ENCODE measurements at places on chromosomes 2 and 18. TPM values are rescaled to one million over a fixed set of nuclear protein-coding genes. Genes with fewer than 3 reads are reported as not detected.

CDH20 gene
- total RNA-seq, result not detected

TBC1D8 gene
- 3.4 TPM for total RNA-seq

FOXI3 gene
- total RNA-seq, result not detected

CYP1B1 gene
- 56.0 TPM for total RNA-seq

LHCGR gene
- not detected for total RNA-seq
